ENCODE measurements at places on chromosomes 5 and 9. TPM values are rescaled to one million over a fixed set of nuclear protein-coding genes. Genes with fewer than 3 reads are reported as not detected.

The LHX3 gene
- total RNA-seq, result not detected

The SH3TC2 gene
- total RNA-seq, result 1.1 TPM

DNA sequence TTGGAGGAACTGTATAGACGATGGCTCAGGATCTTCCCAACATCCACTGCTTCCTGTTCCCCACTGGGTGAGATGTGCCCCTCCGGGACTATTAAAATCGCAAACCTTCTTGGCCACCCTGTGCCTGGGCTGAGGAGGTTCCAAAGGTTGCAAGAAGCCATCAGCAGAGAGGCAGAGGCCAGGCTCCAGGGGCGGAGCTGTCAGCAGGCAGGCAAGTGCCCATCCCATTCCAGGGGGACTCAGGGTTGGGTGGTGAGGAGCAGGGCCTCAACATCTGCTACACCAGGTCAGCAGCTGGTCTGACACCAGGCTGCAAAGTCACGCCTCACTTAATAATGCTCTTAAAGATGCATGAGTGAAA is 2.2 kb downstream of the BTNL3 start:
- DNase-seq, result no peak
- H3K4me1 ChIP-seq, result no peaks in the 10 kb centered on the region
- H3K27me3 ChIP-seq, result no peaks in the 10 kb centered on the region
- H3K4me3 ChIP-seq, result no peak overlapping the region
- H3K36me3 ChIP-seq, result no peaks in the 10 kb centered on the region
- no peak overlapping the region for H3K27ac ChIP-seq

- no peak overlapping the region for H3K4me3 ChIP-seq
- no peaks in the 10 kb centered on the region for H3K27me3 ChIP-seq
- DNase-seq, result no peak
- no peaks in the 10 kb centered on the region for H3K36me3 ChIP-seq
- no peak overlapping the region for H3K27ac ChIP-seq
Measured at GRCh38 chr5:1172670-1173404, 28.6 kb upstream of the SLC6A19 start.

DNA sequence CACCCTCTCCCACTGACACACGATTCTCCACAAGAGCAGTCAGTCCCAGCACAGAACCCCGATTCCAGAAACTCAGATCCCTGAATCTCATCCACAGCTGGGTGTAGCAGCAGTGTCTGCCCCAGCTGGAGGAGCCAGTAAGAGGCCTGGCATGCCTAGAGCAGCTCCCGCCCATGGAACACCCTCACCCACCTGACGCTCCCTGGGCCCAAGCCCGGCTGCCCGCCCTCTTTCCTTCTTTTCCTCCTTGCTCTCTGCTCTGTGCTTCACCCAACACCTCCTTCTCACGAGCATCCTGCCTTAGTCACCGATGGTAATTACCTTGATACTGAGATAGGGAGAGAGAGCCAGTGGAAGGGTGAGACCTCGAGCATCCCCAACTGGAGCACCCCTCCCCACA is 8.7 kb downstream of the PCDH1 start:
- H3K36me3 ChIP-seq, result no peaks in the 10 kb centered on the region
- no peak overlapping the region for H3K27ac ChIP-seq
- DNase-seq, result no peak
- no peaks in the 10 kb centered on the region for H3K4me1 ChIP-seq

- H3K36me3 ChIP-seq, result no peaks in the 10 kb centered on the region
- H3K27me3 ChIP-seq, result no peaks in the 10 kb centered on the region
- H3K27ac ChIP-seq, result no peak overlapping the region
Measured at GRCh38 chr9:99262949-99263418, 40.9 kb downstream of the SEC61B start.

The FAXDC2 gene
- total RNA-seq, result 70.5 TPM

The HTR4 gene
- 3.9 TPM for total RNA-seq

- peak overlapping the region; percentile 95 for H3K4me3 ChIP-seq
- H3K27me3 ChIP-seq, result no peaks in the 10 kb centered on the region
- no peak for DNase-seq
- H3K27ac ChIP-seq, result peak overlapping the region; percentile 54
Measured at GRCh38 chr5:179805070-179805528, 1.6 kb downstream of the MGAT4B start.

The SLC45A2 gene
- not detected for total RNA-seq

GRCh38 chr9:4936823-4937222 is 48.2 kb upstream of the JAK2 start:
- no peaks in the 10 kb centered on the region for H3K27me3 ChIP-seq
- H3K27ac ChIP-seq, result peak overlapping the region; percentile 1
- no peak for DNase-seq
- peaks cover 29% of the 10 kb centered on the region for H3K4me1 ChIP-seq
- H3K4me3 ChIP-seq, result no peak overlapping the region
- H3K36me3 ChIP-seq, result no peaks in the 10 kb centered on the region

GRCh38 chr9:23153058-23153457 is 673.0 kb downstream of the ELAVL2 start:
- H3K27ac ChIP-seq, result no peak overlapping the region
- no peaks in the 10 kb centered on the region for H3K36me3 ChIP-seq
- H3K4me3 ChIP-seq, result no peak overlapping the region
- no peak for DNase-seq

- no peaks in the 10 kb centered on the region for H3K36me3 ChIP-seq
- H3K27ac ChIP-seq, result peak overlapping the region; percentile 67
- H3K4me3 ChIP-seq, result peak overlapping the region; percentile 90
- peaks cover 11% of the 10 kb centered on the region for H3K4me1 ChIP-seq
- H3K27me3 ChIP-seq, result no peaks in the 10 kb centered on the region
Measured at GRCh38 chr5:151222790-151223446, 974 bp downstream of the CCDC69 start.

DNA sequence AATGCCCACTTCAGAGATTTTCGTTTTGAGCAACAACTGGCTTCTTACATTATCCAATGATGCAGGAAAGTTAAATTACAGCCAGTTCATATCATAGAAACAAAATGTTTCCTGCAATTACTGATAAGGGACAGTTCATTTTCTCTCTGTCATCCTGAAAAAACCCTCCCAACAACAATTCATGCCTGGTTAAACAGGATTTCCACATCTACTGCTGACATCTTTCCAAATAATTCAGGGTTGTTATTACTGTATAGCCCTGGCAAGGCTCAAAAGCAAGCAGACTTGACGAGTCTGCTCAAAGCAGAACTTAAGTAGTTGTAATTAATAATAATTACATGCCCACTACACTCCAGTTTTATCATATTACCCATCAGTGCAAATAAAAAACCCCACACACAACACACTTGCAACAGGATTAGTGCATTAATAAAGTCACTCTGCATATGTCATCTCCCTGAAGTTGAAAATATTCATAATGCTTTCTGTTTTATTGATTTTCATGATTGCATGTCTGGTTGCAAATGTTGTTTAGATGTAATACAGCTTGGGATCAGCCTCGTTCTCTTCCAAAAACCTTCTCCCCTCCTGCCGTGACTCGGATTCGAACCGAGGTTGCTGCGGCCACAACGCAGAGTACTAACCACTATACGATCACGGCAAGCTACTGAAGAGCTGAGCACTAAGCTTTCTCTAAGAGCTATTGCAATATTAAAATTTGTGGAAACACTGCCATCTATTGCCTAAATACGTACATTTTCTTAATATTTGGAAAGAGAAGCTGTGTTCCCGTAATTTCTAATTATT is 119.6 kb upstream of the NFIB start:
- H3K27ac ChIP-seq, result no peak overlapping the region
- no peaks in the 10 kb centered on the region for H3K4me1 ChIP-seq
- H3K36me3 ChIP-seq, result no peaks in the 10 kb centered on the region
- DNase-seq, result no peak

The HRCT1 gene
- 23.6 TPM for total RNA-seq

DNA sequence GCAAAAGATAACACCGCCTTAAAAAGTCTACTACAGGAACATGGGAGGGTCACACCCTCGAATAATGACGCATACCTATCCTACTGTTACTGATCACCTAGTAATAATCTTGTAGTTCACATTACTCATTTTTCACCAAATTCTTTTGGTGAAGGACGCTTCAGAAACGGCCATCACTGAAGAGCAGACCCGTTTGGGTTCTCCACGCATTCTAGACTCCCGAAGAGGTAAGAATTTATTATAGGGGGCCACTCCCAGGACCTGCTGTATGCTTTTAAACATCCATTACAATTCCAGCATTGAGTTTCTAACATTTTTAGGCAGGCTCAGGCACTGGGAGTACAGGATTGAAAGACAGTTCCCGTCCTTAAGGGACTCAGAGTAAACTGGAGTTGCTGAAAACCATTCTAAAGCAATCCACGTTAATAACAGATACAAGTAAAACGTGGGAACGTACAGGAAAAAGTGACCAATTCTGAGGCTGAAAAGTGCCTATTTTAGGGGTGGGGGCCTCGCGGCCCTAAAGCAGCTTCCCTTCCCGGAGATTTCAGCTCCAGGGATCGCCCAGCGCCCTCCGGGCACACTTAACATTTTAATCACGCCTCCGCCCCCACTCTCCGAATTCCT is at the start of gene FER:
Gene FER (plus strand): TSS at position 124 of the 627 bp plus-strand sequence. CDS start 50,286 bp downstream, outside the sequence.
- no peaks in the 10 kb centered on the region for H3K4me1 ChIP-seq
- no peaks in the 10 kb centered on the region for H3K27me3 ChIP-seq
- peak within 1 kb of the TSS; percentile 97 for H3K4me3 ChIP-seq
- no peaks in the 10 kb centered on the region for H3K36me3 ChIP-seq

The EGR1 gene
- total RNA-seq, result 340 TPM

DNA sequence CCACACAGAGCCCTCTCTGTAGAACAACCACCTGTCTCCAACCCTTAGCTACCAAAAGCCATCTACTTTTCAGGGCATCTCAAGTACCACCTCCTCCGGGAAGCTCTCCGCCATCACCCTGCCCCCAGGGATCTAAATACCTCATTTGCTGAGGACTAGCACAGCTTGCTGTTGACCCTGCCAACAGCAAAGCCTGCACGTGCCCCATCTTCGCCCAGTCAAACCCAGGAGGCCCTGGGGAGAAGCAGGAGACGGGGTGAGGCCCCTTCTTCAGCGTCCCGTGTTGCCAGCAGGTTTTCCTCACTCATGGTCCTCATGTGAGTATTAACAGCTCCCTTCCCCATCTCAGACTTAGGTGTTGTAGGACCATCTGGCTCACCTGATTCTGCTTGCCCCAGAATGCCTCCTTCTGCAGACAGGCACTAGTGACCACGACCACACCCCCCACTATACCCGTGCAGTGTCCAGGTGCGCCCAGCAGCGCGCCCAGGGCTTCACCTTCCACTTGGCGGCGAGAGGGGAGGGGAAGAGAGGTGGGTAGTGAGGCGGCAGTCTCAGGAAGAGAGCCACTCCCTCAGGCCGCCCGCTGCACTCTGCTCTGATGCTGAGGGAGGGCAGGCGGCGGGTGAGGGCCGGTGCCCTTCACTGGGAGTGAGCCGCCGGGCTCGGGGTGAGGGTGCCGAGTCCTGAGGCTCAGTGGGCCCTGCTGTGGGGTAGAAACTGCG is 11.1 kb downstream of the VAV2 start:
- H3K4me3 ChIP-seq, result no peak overlapping the region
- peaks cover 14% of the 10 kb centered on the region for H3K4me1 ChIP-seq
- no peaks in the 10 kb centered on the region for H3K36me3 ChIP-seq
- no peak for DNase-seq
- no peaks in the 10 kb centered on the region for H3K27me3 ChIP-seq
- no peak overlapping the region for H3K27ac ChIP-seq

DNA sequence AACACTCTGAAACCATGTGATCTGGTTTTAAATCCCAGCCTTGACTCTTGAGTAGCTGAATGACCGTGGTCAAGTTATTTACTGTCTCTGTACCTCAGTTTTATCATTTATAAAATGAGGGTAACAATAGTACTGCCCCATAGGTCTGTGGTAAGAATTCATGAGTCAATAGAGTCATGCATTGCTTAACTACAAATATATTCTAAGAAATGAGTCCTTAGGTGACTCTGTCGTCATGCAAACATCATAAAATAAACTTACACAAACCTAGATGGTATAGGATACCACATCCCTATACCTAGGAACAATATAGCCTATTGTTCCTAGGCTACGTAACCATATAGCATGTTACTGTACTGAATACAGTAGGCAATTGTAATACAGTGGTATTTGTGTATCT is 20.3 kb upstream of the ABCA1 start:
- DNase-seq, result no peak
- no peak overlapping the region for H3K4me3 ChIP-seq

DNA sequence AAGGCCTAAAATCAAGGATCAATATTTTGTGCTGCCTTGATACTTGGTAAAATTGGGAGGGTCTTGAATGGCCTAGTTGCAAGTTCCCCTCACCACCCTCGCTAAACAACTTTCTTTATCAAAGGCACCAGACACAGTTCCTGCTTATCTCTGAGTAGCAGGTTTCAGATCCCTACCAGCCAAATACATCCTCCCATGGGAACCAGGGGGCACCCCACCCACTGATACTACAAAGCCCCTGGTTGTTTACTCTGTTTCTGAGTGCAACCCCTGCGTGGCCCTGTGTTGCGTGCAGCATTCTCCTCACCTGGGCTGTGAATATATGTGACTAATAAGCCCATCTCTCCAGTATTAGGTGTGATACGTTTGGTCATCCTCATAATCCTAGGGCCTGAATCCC is 314.9 kb downstream of the DRD1 start:
- H3K4me1 ChIP-seq, result no peaks in the 10 kb centered on the region
- H3K27ac ChIP-seq, result no peak overlapping the region
- no peak overlapping the region for H3K4me3 ChIP-seq
- DNase-seq, result no peak

GRCh38 chr5:112637343-112637742 is 100.3 kb upstream of the APC start:
- no peak overlapping the region for H3K4me3 ChIP-seq
- DNase-seq, result no peak
- H3K27ac ChIP-seq, result no peak overlapping the region
- no peaks in the 10 kb centered on the region for H3K27me3 ChIP-seq

DNA sequence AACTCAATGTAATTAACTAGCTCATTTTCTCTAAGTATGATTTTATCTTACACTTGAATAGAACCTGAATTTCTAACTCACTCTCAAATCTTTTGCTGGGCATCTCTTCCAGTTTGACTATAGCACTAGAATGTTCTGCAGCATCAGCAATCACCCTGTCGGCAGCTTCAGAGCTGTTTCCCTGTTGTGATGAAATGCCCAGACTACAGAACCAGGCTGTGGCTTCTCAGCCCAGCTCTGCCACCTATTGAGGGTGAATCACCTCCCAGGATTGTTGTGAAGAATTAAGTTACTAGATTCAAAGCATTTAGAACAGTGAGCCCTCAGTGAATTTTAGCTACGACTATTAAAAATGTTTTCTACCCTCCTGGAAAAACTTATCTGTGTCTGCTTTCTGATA is 90.4 kb upstream of the ANKRD55 start:
- H3K4me3 ChIP-seq, result no peak overlapping the region
- no peak for DNase-seq
- H3K4me1 ChIP-seq, result peaks cover 8% of the 10 kb centered on the region
- no peaks in the 10 kb centered on the region for H3K36me3 ChIP-seq
- H3K27me3 ChIP-seq, result no peaks in the 10 kb centered on the region

The ALDOB gene
- not detected for total RNA-seq

GRCh38 chr5:32319392-32319791 is 6.7 kb upstream of the MTMR12 start:
- no peaks in the 10 kb centered on the region for H3K36me3 ChIP-seq
- no peak overlapping the region for H3K27ac ChIP-seq
- H3K4me3 ChIP-seq, result no peak overlapping the region
- no peak for DNase-seq
- no peaks in the 10 kb centered on the region for H3K4me1 ChIP-seq

The RPP25L gene
- total RNA-seq, result 5.5 TPM

The RANBP3L gene
- 10.7 TPM for total RNA-seq

- no peak for DNase-seq
- no peaks in the 10 kb centered on the region for H3K27me3 ChIP-seq
- H3K27ac ChIP-seq, result no peak overlapping the region
- H3K4me3 ChIP-seq, result no peak overlapping the region
Measured at GRCh38 chr9:117827456-117827855, 123.3 kb downstream of the TLR4 start.

The POLE3 gene
- 32.0 TPM for total RNA-seq

Data from thoracic aorta (tissue), 2 donors.